Stimulated activated CD4-positive, alpha-beta T cell treated with anti-CD3 and anti-CD28 coated beads, Interleukin-4, amount 100 ng/mL, for 1 hour (primary cell): ENCODE measurements at places on chromosomes 5 and 9.

GRCh38 chr5:113056988-113057387 lies 80.4 kb downstream of the DCP2 start:
- no peak for DNase-seq

DNA sequence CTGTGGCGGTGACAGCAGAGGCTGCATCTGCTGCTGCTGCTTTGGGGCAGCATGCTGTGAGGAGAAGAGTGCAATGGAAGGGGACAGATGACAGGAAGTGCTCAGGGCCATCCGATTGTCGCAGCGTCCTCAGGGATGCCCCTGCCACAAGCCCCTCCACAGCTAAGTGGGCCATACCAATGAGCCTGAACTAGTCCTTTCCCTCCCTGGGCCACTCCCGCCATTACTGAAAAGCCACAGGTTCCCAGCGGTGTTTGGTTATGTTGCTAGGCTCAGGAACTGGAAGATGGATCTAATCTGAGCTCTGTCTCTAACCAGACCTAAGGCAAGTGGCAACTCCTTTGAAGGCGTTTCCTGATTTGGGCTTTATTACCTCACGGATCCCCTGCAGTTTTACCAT lies 109.2 kb downstream of the GAPVD1 start:
- no peak for DNase-seq

GRCh38 chr9:116685166-116685565 lies 1.9 kb upstream of the TRIM32 start:
- DNase-seq, result no peak

- no peak for DNase-seq
Measured at GRCh38 chr9:22483528-22484070, 37.0 kb downstream of the DMRTA1 start.

DNA sequence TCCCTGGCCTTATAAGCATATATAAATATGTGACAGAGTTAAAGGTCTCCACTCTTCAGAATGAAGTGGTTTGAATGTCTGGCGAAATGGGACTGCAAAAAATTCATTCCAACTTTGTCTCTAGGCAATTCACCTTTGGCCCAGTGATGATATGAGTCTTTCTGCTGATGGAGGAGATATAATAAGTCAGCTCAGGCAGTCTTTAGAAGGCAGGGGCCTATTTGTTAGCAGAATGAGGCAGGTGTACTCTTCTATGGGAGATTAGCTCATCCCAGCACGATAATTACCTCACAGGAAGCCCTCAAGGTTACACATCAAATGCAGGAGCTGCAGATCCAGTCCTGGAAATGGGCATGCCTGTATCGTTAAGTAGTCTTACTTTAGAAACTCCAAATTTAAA lies 300.5 kb downstream of the NR2F1-AS1 start:
- DNase-seq, result no peak

DNA sequence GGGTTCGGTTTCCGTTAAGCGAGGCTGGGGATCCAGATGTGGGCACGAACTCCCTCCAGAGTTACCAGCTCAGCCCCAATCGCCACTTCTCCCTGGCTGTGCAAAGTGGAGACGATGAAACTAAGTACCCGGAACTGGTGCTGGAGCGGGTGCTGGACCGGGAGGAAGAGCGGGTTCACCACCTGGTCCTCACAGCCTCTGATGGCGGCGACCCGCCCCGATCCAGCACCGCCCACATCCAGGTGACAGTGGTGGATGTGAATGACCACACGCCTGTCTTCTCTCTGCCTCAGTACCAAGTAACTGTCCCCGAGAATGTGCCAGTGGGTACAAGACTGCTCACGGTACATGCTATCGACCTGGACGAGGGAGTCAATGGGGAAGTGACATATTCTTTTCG lies 803 bp downstream of the PCDHGA7 start:
- no peak for DNase-seq

- no peak for DNase-seq
Measured at GRCh38 chr9:108272349-108272899, 583.4 kb downstream of the ACTL7B start.
